ENCODE measurements at places on chromosomes 6 and 20. TPM values are rescaled to one million over a fixed set of nuclear protein-coding genes. Genes with fewer than 3 reads are reported as not detected.

GSTA4 gene
- 63.0 TPM for polyA plus RNA-seq

DNA sequence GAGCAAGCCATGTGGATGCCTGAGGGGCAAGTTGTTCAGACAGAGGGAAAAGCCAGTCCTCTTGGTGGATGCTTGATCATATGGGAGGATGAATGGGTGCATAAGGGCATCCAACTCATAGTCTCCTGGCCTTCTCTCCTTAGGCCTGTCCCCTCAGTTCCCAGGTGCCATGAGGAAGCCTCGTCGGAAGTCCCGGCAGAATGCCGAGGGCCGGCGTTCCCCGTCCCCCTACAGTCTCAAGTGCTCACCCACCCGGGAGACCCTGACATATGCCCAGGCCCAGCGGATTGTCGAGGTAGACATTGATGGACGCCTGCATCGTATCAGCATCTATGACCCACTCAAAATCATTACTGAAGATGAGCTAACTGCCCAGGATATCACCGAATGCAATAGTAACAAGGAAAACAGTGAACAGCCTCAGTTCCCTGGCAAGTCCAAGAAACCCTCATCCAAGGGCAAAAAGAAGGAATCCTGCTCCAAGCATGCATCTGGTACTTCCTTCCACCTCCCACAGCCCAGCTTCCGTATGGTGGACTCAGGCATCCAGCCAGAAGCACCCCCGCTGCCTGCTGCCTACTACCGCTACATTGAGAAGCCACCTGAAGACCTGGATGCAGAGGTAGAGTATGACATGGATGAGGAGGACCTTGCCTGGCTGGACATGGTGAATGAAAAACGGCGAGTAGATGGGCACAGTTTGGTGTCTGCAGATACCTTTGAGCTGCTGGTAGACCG, 3.8 kb downstream of the BRPF3 start:
- DNase-seq: no peak

- DNase-seq: no peak
Measured at GRCh38 chr6:124535746-124536145, 426.5 kb upstream of the RNF217 start.

DNA sequence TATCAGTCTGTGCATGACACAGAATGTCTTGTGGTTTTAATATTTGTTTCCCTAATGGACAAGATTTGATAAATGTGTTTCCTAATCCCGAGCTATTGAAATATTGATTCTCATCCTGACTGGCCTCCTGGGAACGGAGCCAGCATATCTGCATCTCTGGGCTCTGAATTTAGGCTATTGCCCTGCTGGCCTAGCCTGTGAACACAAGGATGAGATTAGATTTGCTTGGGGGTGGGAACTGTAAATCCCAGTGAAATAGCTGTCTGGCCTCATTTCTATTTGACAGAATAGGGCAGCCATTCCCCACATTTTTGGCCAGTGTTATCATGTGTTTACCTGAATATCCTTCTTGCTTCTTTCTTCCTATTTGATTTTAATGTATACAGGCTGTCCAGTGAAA, 198.4 kb upstream of the SOX4 start:
- DNase-seq: no peak

SLC24A3 gene
- 25.4 TPM for polyA plus RNA-seq

- no peak for DNase-seq
Measured at GRCh38 chr6:125717120-125717731, 32.2 kb upstream of the HEY2 start.

JPH2 gene
- 85.9 TPM for polyA plus RNA-seq

CLDN20 gene
- polyA plus RNA-seq: 0.46 TPM

DNA sequence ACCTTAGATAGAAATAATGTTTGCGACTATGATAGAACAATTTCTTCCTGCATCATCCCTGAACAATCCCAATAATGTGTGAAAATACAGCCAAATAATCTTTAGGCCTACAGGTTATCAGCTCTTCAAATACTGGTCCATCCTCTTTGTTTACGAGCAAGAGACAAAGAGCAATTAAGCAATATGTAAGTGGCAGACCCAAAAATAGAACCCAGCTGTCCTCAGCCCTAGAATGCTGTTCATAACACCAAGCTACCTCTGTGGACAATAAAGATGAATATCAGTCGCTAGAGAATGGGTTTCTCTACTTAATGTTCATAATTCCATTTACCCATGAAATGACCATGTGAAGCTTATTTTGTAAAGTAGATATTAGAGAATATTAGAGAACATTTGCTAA, 28.4 kb upstream of the OSTM1 start:
- DNase-seq: no peak

OR2H2 gene
- 0.10 TPM for polyA plus RNA-seq

DNA sequence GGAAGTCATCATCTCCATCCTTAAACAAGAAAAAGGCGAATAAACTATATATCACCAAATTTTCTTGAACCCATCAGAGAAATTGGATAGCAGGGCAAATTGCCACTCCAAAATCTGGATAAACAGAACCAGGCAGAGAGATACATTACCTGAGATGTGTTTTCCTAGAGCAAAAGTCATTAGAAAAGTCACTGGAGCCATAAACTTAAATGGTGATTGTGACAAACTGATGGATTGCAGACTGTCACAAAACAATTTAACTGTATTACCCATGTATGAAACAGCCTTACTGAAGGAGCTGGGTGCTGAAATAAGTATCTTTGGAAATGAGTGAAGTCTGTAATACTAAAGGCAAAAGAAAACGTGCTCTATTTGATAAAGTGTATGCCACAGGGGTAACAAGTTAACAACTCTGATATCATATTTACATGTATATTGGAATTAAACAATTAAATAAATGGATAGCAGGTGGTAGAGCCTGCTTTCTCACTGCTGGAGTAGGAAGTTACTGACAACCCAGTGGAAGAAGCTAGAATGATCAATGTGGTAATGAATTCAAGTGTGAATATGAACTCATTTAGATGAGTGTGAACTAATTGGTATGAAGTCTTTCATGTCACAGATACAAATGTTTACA, 186.9 kb downstream of the LMBRD1 start:
- DNase-seq: no peak

- no peak for DNase-seq
Measured at GRCh38 chr6:84151669-84152068, 75.8 kb downstream of the CEP162 start.

GRCh38 chr6:136771306-136771705, 21.0 kb downstream of the MAP3K5 start:
- no peak for DNase-seq

DNA sequence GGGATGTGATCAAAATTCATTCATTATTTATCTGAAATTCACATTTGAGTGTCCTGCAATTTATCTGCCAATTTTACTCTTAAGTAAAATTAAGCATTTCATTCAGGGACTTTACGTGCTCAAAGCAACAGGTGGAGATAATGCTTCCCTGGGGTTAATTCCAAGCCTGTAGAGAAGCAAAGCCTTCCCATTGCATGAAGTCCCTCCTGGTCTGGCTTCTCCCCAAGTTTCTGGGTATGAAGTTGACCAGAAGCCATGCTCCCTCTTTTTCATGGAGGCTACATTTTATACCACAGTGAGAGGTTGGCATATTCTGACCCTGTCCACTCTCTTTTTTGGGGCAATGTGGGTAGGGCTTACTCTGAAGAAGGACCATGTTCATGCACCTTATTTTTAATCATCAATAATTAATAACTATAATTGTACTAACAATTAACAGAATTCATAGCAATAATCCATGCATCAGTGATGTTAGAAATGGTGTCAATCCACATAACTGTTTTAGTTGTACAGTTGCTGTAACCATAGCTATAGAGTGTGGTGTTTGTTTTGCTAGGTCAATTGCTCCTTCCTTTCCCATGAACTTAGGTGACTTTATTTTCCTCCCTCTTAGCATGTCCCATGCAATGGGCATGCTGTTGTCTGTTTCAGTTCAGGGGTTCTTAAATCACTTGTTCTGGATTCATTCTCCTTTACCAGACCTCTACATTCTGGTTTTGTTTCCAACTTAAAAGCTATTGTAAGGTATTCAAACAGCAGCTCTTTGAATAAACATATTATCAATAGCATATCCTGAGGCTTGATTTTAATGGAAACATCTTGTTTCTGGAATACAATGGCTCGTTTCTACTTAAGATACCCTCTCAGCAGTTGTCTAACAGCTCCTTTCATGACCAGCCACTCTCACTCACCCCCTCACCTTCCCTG, 1.5 kb downstream of the LAMA4 start:
- DNase-seq: no peak

DNA sequence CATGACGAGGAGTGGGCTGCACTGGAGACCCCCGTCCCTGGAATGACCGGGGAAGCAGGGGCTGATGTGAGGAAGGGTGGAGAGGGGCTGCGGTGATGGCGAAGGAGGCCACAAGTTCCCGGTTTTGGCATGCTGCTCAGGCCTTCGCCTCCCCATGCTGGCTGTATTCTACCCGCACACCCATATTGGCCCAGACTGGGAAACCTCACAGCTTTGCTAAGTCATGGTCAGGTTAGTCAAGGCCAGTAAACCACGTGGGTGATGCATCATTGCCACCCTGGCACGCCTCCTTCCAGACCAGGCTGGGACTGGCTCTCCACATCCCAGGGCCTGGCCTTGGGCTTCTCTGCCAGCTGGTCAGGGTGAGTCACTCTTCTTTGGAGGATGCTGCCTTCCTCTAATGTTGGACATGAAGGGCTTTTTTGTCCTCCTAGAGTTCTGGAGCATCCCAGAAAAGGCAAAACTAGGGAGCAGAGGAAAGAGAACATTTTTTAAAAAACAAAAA, 53.8 kb downstream of the PCNA start:
- DNase-seq: no peak

GTSF1L gene
- polyA plus RNA-seq: not detected

FRK gene
- polyA plus RNA-seq: 0.64 TPM

GRCh38 chr20:12395353-12395752, 477.7 kb downstream of the BTBD3 start:
- no peak for DNase-seq

BTBD9 gene
- 7.8 TPM for polyA plus RNA-seq

DNA sequence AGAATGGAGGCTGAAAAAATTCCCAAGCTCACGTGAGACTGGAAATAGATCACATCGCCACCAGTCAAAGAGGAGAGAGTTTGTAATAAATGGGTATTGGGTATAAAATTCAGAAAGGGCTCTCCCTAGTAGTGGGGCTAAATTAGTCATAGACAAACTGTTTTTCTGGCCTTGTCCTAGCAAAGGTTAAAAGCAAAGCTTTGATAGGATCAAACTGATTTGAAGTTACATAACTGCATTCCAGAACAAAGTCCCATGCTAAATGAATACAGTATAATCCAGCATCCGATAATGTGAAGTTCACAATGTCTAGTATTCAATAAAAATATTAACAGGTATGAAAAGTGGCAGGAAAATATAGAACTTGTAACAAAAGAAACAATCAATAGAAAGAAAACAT, 149.8 kb upstream of the ATXN1 start:
- DNase-seq: no peak

MAPK13 gene
- polyA plus RNA-seq: 4.6 TPM

GRCh38 chr6:30091577-30092381, 16.2 kb upstream of the RNF39 start:
- DNase-seq: no peak

- DNase-seq: no peak
Measured at GRCh38 chr6:2497922-2498623, 252.6 kb downstream of the MYLK4 start.

DNA sequence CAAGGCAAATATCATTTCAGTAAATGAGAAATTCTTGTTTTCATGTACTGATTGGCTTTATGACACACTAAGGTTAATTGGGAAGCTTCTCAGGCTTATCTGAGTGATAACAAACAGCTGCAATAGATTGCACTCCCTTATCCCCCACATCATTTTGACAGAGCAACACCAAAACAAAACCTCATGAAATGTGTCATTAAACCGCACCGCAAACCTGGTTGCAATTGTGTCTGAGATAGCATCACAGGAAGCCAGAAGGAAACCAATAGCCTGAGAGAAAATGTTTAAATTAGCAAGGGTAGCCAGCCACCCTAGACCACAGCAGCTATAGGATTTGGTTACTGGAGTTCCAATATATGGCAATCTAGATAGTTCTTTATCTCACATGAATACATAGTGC, 31.6 kb upstream of the LAMA4 start:
- no peak for DNase-seq

GRCh38 chr6:158232316-158233213, 64.4 kb downstream of the GTF2H5 start:
- peak; percentile 85 for DNase-seq

- DNase-seq: no peak
Measured at GRCh38 chr20:17505636-17506517, 25.3 kb downstream of the BFSP1 start.

DNA sequence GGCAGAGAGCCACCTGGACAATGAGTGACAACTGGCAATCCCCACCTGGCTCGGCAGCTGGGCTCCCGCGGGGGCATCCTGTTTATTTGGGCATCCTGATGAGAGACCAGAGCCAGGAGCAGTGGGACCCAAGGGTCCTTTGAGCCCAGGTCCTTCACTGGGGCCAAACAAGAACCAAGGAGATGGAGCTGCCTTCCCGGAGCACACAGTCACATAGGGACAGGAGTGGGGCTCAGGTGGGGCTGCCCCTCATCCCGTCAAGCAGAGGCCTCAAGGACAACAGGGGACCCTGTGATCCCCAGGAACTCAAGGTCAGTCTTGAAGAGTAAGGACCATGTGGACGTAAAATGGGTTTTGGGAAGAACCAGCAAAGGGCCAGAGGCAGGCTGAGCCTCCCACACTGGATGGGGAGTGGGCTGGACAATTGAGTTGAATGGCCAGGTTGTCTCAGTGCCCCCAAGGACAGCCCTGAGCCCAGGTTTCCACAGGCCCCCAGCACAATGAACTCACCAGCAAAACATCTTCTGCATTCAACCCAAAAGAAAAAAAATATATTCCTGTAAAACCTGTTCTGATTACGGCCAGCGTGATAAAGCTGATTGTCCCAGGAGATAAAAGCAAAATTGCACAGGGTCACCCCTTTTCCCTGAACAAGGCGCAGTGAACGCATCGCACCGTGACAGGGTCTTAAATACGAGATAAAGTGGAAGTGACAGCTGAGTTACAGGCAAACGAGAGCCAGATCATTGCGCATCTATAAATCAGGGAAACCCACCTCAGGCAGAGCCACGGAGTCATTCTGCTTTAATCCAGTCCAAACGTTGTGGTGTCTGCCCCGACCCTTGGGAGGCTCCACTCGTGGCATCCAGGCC, 86.2 kb downstream of the ANKRD60 start:
- no peak for DNase-seq

DNA sequence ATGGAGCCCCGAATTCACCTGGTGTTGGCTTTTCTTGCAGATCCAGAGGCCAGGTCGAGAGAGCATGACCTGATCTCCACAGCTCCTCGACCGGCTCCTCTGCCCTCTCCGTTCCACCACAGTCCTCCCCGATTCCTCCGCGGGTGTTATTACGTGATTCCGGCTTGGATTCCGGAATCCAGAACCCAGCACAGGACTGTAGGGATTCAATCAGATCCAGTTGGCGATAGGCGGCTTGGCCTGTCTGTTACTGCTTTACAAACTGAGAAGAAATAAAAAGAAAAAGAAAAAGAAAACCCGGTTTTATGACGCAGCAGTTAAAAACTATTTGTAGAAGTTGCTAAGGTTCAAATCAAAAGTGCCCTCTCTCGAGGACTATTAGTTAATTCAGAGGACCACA, 222.7 kb downstream of the EYA2 start:
- no peak for DNase-seq

GRCh38 chr20:46312075-46312944, 4.0 kb upstream of the CDH22 start:
- no peak for DNase-seq

CAGE1 gene
- 0.12 TPM for polyA plus RNA-seq

GRCh38 chr20:23362392-23363256, 642 bp downstream of the GZF1 start:
- DNase-seq: peak; percentile 18

- peak; percentile 87 for DNase-seq
Measured at GRCh38 chr6:41733707-41734665, 1.4 kb downstream of the TFEB start.

Data from muscle of back (tissue), 13 donors.